Bladder microvascular endothelial cell (primary cell): ENCODE measurements at places on chromosomes 7 and 10. TPM values are rescaled to one million over a fixed set of nuclear protein-coding genes. Genes with fewer than 3 reads are reported as not detected.

SP8 gene
- not detected in 2 replicates for total RNA-seq

GCK gene
- total RNA-seq, result under 0.01 and 0.25 TPM in 2 replicates

FOXI2 gene
- not detected in 2 replicates for total RNA-seq

SPDYE9 gene
- not detected in 2 replicates for total RNA-seq
